Activated naive CD4-positive, alpha-beta T cell (primary cell): ENCODE measurements at places on chromosomes 2 and 18.

- no peak for DNase-seq
Observed at GRCh38 chr2:153386481-153386897, 92.1 kb downstream of the RPRM start.

DNA sequence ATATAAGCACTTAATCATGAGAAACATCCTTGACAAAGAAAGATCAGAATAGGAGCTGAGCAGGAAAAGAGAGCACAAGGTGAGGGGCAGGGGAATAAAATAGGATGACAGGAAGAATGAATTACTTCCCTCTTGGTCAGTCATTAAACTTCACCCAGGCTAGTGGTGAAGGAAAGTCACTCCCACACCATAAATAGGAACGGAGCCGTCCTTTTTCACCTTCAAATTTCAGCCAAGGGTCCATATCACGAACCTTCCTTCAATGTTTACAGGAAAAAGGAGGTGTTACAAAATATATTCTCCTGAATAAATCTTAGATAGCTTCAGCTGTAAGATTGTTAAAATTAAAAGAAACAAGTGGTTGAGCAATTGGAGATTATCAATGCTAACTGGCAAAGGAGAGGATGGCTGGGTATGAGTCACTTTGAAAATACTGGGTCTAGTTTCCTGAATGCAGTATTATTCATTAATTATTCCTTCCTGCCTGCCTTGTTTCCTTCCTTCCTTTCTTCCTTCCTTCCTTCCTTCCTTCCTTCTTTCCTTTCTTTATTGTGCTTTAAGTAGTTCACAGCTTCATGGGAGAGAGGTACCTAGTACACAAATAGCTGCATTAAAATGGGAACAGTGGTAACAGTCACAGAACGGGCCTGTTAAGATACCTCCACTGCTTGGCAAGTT is 292.3 kb upstream of the ID2 start:
- no peak for DNase-seq

- DNase-seq: no peak
Observed at GRCh38 chr18:57904535-57904934, 101.4 kb upstream of the ATP8B1 start.

GRCh38 chr18:78632111-78632541 is 347.5 kb upstream of the SALL3 start:
- no peak for DNase-seq

GRCh38 chr2:216548901-216549331 is 50.3 kb downstream of the RPL37A start:
- no peak for DNase-seq

GRCh38 chr2:23432531-23432930 is 47.6 kb downstream of the KLHL29 start:
- no peak for DNase-seq

DNA sequence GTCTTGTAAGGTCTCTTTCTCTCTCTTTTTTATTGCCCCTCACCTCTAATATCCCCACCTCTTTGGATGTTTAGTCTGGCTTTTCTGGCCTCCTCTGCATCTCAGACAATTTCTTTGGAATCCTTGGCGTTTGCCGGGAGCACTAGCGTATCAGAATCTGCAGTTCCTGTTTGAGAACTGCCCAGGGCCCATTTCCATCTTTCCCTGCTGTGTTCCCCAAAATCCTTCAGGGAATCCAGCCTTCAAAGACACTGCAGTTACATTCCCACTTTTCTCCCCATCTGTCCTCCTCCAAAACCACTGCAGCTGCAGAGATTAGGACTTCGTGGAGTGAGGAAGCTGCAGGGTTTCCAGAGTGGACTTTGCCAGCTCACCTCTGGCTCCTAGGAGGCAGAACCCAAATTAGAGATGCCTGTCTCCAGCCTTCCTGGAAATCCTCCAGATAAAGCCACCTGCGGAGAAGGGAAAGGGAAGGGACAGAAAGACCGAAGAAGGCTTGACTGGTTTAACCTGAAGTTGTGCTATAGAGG is 2.7 kb downstream of the VSNL1 start:
- no peak for DNase-seq

- no peak for DNase-seq
Observed at GRCh38 chr2:210195101-210195852, 24.1 kb upstream of the KANSL1L start.

GRCh38 chr2:237596520-237597195 is 6.1 kb upstream of the RAB17 start:
- DNase-seq: no peak

DNA sequence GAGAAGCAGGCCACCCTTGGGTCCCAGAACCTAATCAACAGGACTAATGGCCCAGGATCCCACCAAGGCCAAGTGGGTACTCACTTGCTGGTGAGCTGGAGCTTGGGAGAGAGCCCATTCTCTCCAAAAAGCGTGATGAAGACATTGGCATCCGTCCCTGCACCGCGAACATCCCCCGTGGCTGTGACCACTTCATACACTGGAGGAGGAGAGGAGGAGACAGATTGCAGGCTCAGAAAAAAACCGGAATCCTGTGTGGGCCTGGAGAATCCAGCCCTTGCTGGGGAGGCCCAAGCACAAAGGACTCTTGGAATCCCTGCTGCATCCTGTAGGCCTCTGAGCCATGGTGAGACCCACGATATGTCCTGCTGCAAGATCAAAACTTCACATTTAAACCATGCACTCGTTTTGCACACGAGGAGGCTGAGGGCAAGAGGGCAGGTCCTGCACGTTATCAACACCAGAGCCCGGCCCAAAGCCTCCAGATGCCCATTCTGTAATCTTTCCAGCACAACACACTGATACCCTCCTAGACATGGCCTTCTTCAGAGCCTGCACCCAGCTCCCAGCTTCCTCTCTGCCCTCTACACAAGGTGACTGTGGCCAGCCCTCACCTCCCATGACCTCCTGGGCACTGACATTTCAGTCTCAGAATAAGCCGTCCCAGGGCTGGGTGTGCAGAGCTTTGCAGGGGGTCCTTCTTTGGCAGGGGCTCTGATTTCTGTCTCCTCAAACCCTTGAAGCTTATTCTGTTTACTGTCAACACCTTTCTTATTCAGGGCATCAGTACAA is 7.8 kb downstream of the LOXHD1 start:
- DNase-seq: no peak

DNA sequence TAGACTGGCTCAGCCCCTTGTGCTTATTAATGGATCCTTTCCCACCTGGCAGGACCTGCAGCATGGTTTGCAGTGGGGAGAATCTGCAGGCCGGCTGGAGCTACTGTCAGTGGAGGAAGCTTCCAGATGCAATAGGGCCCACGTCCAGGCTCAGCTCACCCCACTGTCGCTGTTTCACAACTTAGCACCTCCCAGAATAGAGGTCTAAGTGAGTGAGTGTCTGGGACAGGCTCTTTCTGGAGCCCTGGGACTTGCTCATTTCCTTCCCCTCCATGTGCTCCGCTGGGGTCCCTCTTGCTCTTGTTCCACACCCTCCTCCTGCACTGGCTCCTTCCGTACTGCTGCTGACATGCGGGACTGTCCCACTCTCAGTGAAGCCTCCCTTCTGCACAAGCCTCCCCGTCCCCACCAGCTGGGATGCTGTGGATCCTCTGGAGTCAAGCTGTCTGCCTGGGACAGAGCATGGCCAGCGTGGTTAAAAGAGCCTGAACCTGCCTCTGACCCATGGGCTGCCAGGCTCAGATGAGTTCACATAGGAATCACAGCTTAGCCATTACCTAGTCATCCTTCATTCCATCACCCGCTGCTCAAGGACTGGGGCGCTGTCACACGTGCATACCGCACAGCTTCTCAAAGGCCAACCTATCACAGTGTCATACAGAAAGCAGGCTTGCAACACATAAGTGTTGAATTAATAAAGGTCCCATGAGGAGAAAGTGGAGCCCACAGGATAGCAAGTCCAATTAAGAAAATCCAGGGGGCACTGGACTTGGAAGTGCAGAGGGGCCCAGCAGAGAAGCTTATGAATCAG is 135.9 kb downstream of the ACKR3 start:
- DNase-seq: no peak
